ENCODE measurements at places on chromosomes 4 and X.

DNA sequence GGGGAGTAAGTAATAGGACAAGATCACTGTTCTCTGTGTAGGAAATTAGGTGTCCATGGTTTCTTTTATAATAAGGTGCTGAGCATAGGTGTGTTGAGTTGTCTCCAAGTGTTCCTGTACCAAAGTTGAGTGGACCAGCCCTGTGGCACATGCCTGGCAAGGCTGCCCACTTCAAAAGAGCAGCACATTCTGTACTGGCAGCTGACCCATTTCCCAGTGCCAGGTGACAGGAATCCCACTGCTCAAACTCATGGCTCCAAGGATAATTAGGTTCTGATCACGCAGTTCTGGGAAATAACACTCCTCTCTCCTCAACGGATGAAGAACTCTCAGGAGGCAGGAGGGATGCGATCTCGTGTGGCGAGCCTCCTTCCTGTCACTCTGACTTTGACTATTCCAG, 12.8 kb upstream of the LGI2 start:
- H3K4me3 ChIP-seq = no peak overlapping the region
- no peaks in the 10 kb centered on the region for H3K4me1 ChIP-seq
- no peaks in the 10 kb centered on the region for H3K36me3 ChIP-seq
- no peak overlapping the region for H3K27ac ChIP-seq
- no peak for DNase-seq

DNA sequence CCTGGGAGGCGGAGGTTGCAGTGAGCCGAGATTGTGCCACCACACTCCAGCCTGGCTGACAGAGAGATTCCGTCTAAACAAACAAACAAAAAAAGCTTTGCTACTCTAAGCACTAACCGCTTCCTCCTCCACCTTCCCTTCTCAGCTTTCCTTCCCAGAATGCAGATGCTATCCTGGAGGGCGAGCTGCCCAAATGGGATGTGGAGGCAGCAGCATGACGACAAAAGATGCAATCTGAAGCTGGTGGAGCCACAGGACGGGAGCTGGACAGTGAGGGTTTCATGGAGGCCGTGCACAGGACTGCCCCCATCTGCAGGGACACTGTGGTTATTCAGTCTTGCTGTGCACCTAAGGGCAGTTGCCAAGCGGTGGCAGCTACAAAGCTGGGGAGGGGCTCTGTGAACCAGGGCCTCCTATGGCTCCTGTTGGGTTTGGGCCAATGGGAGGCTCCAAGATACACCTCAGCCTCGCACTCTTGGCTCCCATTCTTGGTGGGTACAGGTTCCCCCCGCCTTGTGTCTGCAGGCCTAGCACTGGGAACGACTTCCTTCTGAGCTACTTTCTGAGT, 47.4 kb downstream of the WDR1 start:
- H3K36me3 ChIP-seq = peaks cover 47% of the 10 kb centered on the region
- H3K27me3 ChIP-seq = no peaks in the 10 kb centered on the region
- no peaks in the 10 kb centered on the region for H3K4me1 ChIP-seq

GRCh38 chr4:14952352-14952751, 49.9 kb upstream of the CPEB2 start:
- H3K27ac ChIP-seq = no peak overlapping the region
- no peaks in the 10 kb centered on the region for H3K4me1 ChIP-seq
- no peaks in the 10 kb centered on the region for H3K36me3 ChIP-seq
- H3K4me3 ChIP-seq = no peak overlapping the region

GRCh38 chrX:49850028-49850427, 20.9 kb downstream of the PAGE4 start:
- no peaks in the 10 kb centered on the region for H3K36me3 ChIP-seq
- H3K4me1 ChIP-seq = no peaks in the 10 kb centered on the region
- no peaks in the 10 kb centered on the region for H3K27me3 ChIP-seq
- H3K4me3 ChIP-seq = no peak overlapping the region
- DNase-seq = no peak

- no peak overlapping the region for H3K4me3 ChIP-seq
- no peak overlapping the region for H3K27ac ChIP-seq
- H3K27me3 ChIP-seq = no peaks in the 10 kb centered on the region
- peaks cover 1% of the 10 kb centered on the region for H3K36me3 ChIP-seq
Observed at GRCh38 chr4:7922466-7922865, 17.2 kb downstream of the AFAP1 start.

- H3K27me3 ChIP-seq = peaks cover 6% of the 10 kb centered on the region
- H3K27ac ChIP-seq = no peak overlapping the region
- no peak overlapping the region for H3K4me3 ChIP-seq
- no peaks in the 10 kb centered on the region for H3K4me1 ChIP-seq
Observed at GRCh38 chr4:94390804-94391410, 48.3 kb upstream of the HPGDS start.

- no peaks in the 10 kb centered on the region for H3K4me1 ChIP-seq
- H3K27ac ChIP-seq = no peak overlapping the region
- no peak overlapping the region for H3K4me3 ChIP-seq
- H3K36me3 ChIP-seq = no peaks in the 10 kb centered on the region
Observed at GRCh38 chr4:115687052-115687755, 573.8 kb upstream of the NDST4 start.

- H3K36me3 ChIP-seq = no peaks in the 10 kb centered on the region
- no peak within 1 kb of the TSS for H3K27ac ChIP-seq
- DNase-seq = no peak
Observed at GRCh38 chr4:105551965-105552746, at the start of gene ARHGEF38. Gene ARHGEF38, plus strand, starts transcription at chr4:105552620. Its CDS starts 146 bp downstream, at chr4:105552766.

DNA sequence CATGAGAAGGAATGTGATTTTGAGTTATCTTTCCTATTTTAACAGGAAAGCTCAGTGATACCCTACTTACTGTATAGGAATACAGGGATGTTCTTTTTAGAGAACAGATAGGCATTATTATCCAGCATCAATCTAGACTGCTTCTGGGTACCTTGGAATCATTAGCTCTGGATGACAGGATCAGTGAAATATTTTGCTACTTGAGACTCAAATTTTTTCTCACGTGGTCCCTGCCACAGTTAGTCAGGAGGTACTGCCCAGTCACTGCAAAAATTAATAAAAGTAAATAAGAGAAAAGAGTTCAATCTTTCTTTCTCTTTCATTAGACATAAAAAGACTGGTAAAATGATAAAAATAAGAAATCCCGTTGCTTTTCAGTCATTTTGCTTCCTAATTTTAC, 5.5 kb downstream of the ZNF827 start:
- peaks cover 28% of the 10 kb centered on the region for H3K36me3 ChIP-seq
- no peak overlapping the region for H3K27ac ChIP-seq
- H3K4me1 ChIP-seq = peaks cover 58% of the 10 kb centered on the region
- DNase-seq = no peak
- no peaks in the 10 kb centered on the region for H3K27me3 ChIP-seq

- no peak overlapping the region for H3K27ac ChIP-seq
- H3K27me3 ChIP-seq = peaks cover 48% of the 10 kb centered on the region
- peaks cover 41% of the 10 kb centered on the region for H3K4me1 ChIP-seq
- H3K36me3 ChIP-seq = peaks cover 2% of the 10 kb centered on the region
Observed at GRCh38 chr4:30716158-30716557, 4.0 kb upstream of the PCDH7 start.

DNA sequence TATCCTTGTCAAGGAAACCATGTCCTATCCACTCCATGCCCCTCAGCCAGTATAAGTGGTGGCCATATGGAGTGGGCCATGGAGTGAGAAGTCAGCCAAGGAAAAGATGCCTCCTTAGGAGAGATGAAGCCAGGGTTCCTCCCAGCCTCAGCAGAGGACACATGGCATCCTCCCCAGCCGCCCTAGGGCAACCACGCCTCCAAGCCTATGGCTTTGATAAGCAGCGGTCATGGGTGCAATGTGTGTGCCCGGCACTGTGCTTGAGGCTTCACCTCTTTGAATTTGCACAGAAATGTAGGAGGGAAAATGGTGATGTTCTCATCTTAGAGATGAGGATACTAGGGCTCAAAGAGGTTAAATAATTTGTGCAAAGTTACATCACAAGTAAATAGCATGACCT, 34.6 kb upstream of the TBC1D14 start:
- no peak overlapping the region for H3K27ac ChIP-seq
- no peaks in the 10 kb centered on the region for H3K4me1 ChIP-seq
- H3K36me3 ChIP-seq = peaks cover 26% of the 10 kb centered on the region
- no peak overlapping the region for H3K4me3 ChIP-seq
- no peaks in the 10 kb centered on the region for H3K27me3 ChIP-seq

DNA sequence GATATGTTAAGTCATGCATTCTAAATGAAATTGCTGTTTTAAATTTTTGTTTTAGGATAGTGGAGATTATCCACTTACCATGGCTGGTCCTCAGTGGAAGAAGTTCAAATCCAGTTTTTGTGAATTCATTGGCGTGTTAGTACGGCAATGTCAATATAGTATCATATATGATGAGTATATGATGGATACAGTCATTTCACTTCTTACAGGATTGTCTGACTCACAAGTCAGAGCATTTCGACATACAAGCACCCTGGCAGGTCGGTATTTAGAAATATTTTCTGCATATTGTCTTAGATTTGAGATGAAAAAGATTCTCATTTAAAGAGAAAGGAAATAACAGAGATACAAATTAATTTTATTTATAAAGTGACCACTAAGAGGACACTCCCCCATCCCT, 83.6 kb downstream of the STAG2 start:
- no peak for DNase-seq
- peaks cover 18% of the 10 kb centered on the region for H3K4me1 ChIP-seq
- no peaks in the 10 kb centered on the region for H3K27me3 ChIP-seq
- H3K27ac ChIP-seq = no peak overlapping the region
- peaks cover 32% of the 10 kb centered on the region for H3K36me3 ChIP-seq

GRCh38 chr4:78940752-78941151, 1.5 kb upstream of the PAQR3 start:
- H3K4me3 ChIP-seq = no peak overlapping the region
- no peak overlapping the region for H3K27ac ChIP-seq
- no peaks in the 10 kb centered on the region for H3K36me3 ChIP-seq
- H3K4me1 ChIP-seq = peaks cover 51% of the 10 kb centered on the region
- peaks cover 23% of the 10 kb centered on the region for H3K27me3 ChIP-seq

GRCh38 chr4:151199319-151200190, 77.4 kb upstream of the PRSS48 start:
- no peaks in the 10 kb centered on the region for H3K36me3 ChIP-seq
- H3K27me3 ChIP-seq = no peaks in the 10 kb centered on the region
- H3K4me1 ChIP-seq = no peaks in the 10 kb centered on the region
- no peak overlapping the region for H3K27ac ChIP-seq

DNA sequence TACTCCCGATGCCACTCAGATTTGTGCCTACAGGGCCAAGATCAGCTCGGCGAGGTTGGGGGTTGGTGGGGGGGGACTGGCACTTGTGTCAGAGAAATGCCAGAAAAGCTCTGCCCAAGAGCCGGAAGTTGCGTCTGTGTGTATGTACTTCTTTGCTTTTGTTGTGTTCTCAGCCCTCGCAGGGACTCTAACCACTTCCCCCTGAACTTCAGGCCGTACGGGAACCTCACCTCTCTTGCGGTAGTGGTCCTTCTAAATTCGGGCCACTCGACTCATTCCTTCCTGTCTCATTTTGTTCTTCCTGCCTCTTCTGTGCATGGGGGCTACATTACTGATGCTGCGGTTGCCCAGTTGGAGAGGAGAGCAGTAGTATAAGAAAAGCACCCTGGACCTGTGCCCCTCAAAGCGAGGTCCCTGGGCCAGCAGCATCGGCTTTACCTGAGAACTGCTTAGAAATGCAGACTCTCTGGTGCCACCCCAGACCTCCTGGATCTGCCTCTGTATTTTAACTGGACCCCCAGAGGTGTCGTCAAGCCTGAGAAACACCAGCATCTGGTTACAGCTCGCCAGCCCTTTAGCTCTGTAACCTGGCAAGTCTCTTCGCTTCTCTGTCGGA, 146.3 kb upstream of the RPS6KA3 start:
- peak; percentile 36 for DNase-seq
- H3K4me1 ChIP-seq = peaks cover 33% of the 10 kb centered on the region
- H3K27ac ChIP-seq = peak overlapping the region; percentile 88
- H3K36me3 ChIP-seq = no peaks in the 10 kb centered on the region
- peak overlapping the region; percentile 32 for H3K4me3 ChIP-seq
- no peaks in the 10 kb centered on the region for H3K27me3 ChIP-seq

DNA sequence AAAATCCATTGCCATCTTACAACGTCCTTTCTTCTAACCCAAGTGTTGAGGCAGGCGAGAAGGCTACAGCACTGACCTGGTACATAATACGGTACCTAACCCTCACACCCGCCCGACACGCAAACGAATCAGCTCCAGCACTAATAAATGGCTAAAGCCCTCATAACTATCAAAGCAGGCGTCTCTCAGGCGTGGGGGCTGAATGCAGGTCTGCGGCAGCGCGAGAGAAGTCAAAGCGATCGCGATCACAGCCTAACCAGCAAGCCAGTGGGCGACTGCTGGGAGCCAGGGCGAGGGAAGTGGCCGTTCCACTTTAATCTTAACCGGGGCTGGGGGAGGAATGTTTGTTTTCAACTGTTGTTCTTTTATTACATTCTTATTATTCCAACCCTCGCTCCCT, 1.5 kb downstream of the CDX4 start:
- H3K27ac ChIP-seq = no peak overlapping the region
- H3K27me3 ChIP-seq = peaks cover 32% of the 10 kb centered on the region

DNA sequence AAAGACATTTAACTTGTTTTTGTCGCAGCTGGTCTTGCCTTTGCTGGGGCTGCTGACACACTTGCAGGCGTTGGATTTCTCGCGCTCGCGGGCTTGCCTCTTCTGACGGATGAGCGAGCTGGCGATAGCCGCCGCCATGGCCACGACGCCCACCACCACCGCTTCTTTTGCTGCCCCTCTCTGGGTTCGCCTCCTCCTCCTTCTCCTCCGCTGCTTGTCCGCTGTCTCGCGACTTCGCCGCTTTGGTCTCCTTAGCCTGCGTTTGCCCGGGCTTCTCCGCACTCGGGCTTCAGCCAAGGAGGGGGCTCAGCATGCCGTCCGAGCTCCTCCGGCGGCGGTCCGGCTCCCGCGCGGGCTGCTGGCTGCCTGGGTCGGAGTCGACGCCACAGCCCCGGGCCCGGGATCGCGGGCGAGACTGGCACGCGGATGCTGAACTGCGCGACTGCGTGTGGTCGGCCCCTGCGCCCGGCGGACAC, 613 bp downstream of the FGF13 start:
- no peak overlapping the region for H3K4me3 ChIP-seq
- H3K36me3 ChIP-seq = no peaks in the 10 kb centered on the region
- no peak overlapping the region for H3K27ac ChIP-seq

DNA sequence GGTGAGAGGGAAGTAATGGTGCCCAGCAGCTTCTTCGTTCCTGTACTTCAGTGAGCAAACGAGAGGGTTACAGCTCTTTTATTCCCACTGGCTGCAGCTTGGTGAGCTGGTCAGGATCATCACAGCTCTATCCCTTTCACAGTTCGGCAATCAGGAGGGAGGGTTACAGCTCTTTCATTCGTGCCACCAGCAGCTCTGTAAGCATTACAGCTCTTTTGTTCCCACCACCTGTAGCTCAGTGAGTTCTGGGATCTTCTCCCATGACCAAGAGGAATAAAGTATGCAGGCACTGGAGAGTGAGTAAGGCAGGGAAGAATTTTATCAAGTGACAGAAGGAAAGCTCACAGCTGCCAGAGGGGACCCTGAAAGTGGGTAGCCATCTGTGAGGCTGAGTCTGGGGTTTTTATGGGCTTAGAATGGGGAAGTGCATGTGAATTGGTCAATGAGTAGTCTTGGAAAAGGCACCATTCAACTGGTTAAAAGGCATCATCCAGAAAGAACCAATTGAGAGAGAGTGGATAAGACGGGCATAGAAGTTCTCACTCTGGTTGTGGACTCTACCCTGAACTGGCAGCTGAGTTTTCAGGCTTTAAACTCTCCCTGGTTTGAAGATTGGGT, 123.7 kb downstream of the COX18 start:
- DNase-seq = no peak
- H3K36me3 ChIP-seq = no peaks in the 10 kb centered on the region
- H3K4me1 ChIP-seq = peaks cover 1% of the 10 kb centered on the region
- peaks cover 11% of the 10 kb centered on the region for H3K27me3 ChIP-seq

All from activated naive CD8-positive, alpha-beta T cell treated with anti-CD3 and anti-CD28 coated beads, Interleukin-2, amount 50 U/mL, for 24 hours (primary cell).